Effector CD4-positive, alpha-beta T cell (primary cell): ENCODE measurements at places on chromosomes 2 and 18.

GRCh38 chr18:67476585-67476984 is 39.9 kb downstream of the DSEL start:
- DNase-seq = no peak

DNA sequence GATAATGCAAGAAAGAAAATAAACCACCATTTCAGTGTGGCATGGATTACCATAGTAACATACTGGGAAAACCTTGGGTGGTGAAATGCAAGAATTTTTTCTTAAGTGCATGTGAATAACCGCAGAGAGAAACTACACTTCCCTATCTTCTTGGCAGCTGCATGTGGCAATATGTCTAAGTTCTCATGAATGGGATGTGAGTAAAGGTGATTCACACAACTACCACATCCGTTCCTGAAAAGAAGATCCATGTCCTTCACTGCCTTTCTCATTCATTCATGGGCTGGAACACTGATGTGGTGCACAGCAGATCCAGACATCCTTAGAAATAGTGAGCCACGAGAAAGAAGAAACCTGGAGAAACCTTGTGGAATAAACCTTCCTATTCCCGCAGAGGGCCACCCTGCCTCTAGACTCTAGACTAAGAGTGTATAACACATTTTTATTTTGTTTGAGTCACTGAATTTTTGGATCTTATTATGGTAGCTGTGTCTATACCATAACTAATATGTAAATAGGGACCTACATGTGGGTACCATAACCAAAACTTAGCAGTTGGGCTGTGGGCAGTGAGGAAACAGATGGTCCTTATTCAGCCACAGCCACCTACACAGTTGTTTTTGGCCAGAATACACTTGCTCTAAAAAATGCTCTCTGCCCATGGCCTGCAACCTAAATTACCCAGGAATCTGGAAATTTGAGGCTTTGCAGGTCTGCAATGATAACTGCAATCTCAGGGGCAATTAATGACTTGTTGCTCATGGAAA is 573.3 kb downstream of the LRP1B start:
- no peak for DNase-seq

DNA sequence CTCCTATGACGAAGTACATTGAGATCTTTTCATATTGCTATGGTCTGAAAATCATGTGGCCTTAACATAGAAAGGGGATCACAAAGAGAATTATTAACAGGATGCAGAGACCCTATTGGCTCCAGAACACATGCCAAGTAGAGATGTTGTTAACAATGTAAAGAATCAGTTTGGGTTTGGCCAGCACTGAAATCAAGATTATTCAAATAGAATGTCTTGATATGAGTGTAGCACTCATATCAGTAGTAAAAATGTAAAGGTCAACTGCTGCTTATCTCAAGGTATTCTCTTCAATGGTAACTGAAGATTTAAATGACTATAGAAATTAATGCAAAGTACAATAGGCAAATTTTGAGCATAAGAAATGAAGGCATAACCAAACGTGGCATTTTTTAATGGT is 262.8 kb downstream of the PTH2R start:
- DNase-seq = no peak

- no peak for DNase-seq
These were observed 32.1 kb downstream of the TNFRSF11A start for GRCh38 chr18:62357079-62357719.

DNA sequence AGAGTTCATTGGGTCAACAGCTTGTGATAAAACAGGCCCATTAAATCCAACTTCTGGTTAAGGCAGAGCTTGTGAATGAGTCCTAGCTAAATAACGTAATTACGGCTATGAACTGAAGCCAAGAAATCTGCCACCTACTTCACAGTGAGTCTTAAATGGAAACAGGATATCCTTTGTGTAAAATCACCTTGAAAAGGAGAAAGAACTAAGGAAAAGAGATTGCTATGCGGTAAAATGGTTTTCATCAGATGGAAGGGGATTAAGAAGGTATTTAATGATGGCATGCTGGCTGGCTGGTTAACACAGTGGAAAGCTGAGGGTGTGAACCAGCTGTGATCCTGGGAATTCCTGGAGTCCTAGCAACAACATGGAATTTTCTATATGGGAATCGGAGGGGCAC is 156.6 kb downstream of the DOK6 start:
- no peak for DNase-seq

DNA sequence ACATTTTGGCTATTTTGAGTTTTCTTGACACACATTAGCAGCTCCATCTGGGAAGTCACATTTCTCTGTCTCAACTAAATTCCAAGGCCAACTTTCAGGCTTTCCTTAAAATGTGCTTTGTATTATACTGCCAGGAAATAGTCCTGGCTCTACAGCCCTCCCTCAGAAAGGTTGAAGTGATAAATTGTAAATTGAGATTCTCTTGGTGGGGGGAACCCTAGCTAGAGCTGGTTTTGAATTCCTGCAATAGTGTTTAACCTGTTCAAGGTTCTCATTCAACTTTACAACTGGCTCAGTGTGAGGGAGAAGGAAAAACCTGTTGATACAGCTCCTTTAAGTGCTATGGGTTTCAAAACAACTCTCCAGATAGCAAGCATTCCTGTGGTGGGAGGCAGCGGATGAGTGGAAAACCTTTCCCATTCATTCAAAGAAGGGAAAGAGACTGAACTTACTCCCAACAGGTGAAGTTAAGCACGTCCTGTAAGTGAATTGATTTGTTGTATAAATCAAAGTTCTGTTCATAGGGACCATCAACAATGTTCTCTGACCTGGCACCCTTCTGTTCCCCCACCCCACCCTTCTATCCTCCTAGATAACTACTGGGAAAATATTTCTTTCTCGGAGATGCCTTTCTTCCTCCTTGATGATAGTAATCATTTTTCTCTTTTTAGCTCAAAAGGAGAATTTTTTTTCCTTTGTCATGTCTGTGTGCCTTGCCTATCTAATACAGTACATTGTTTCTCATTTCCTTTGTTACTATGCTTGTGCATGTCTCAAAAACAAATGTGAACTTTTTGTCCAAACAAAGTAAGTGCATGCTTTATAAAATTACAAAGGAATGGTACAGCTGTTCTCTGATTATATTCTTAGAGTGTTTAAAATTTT is 44.2 kb upstream of the SLC39A10 start:
- DNase-seq = no peak

GRCh38 chr18:44895176-44895798 is 214.6 kb downstream of the SETBP1 start:
- DNase-seq = no peak

DNA sequence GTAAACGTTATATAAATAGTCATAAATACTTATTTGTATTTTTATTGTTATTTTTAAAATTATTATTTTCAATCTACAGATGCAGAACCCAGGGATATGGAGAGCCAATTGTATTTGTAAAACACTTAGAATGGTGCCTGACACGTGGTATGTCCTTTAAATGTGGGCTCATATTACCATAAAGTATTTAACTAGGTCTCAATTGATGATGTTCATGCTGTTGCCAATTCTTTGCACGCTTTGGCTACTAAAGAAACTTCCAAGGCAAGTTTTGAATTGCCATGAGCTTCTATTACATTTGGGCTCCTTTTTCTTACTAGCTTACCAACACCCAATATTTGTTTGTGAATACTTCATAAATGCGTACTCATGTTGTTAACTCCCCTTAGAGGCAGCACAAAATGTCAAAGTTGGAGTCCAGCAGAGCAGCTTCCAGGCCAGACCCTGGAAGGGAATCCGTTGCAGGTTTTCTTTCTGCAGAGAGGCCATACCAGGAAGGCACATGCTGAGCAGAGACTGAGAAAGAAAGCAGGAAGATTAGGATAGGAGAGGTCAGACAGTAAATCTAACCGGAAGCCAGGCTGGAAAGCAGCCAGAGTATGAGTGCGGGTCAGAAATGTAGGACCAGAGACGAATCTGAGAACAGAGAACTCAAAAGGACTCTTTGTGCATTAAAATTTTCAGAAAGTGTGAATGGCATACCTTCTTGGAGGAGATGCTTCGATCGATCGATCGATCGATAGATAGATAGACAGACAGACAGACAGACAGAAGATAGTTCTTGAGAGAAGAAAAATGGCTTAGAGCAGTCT is 4.2 kb upstream of the NOSTRIN start:
- no peak for DNase-seq

DNA sequence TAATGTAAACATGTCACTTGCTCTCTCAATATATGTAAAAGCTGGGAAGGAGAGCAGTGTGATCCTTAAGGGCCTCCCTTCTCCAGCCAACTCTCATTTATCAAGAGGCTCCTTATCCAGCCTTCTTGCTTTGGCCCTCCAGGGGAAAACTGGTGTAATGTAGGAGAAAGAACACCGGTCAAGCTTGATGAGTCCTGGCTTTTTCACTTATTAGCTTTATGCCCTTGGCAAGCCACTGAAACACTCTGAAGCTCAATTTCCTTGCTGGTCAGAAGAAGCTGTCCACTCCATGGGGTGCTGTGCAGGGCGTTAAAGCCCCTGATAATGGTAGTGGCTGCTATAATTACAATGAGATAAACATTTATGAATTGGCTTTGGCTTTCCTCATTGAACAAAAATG is 251.2 kb upstream of the RBBP8 start:
- DNase-seq = no peak

DNA sequence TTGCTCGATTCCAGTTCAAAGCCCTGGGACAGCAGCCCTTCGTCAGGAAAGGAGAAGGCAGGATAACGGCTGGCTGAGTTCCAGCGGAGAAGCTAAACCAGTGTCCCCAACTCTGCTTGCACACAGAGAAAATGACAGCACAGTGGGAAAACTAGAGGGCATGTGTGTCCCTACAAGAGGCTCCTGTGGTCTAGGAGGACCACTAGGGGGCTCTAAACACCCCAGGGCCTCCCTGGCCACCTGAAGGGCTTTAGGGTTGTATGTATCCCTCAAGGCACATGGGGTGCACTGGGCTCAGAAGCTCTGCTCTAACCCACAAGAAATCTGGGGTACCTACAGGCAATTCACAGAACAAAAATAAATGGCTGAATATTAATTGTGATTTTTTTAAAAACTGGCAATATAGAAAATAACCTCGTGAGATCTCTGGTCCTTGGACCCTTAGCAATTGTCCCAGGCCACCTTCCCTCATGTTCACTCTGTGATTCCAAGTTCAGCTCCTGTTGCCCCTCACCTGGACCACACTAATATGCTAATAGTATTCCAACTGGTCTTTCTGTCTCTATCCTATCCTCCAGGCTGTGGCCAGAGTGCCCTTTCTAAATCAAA is 17.5 kb downstream of the STAT1 start:
- DNase-seq = peak; percentile 14

DNA sequence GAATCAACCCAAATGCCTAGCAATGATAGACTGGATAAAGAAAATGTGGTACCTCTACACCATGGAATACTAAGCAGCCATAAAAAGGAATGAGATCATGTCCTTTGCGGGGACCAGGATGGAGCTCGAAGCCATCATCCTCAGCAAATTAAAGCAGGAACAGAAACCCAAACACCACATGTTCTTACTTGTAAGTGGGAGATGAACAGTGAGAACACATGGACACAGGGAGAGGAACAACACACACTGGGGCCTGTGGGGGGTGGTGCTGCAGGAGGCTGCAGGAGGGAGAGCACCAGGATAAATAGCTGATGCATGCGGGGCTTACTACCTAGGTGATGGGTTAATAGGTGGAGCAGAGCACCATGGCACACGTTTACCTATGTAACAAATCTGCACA is 8.4 kb upstream of the PID1 start:
- no peak for DNase-seq

GRCh38 chr2:182618672-182619079 is 97.4 kb upstream of the DNAJC10 start:
- DNase-seq = no peak

DNA sequence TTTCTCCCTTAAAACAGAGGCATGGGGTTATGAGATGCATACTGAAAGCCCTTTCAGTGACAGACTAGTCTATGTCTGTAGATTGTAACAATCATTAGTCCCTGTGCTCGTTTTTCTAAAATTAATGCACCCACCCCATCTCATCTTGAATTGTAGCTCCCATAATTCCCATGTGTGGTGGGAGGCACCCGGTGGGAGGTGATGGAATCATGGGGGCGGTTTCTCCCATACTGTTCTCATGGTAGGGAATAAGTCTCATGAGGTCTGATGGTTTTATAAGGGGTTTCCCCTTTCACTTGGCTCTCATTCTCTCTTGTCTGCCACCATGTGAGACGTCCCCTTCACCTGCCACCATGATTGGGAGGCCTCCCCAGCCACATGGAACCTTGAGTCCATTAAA is 100.9 kb downstream of the AP1S3 start:
- no peak for DNase-seq

DNA sequence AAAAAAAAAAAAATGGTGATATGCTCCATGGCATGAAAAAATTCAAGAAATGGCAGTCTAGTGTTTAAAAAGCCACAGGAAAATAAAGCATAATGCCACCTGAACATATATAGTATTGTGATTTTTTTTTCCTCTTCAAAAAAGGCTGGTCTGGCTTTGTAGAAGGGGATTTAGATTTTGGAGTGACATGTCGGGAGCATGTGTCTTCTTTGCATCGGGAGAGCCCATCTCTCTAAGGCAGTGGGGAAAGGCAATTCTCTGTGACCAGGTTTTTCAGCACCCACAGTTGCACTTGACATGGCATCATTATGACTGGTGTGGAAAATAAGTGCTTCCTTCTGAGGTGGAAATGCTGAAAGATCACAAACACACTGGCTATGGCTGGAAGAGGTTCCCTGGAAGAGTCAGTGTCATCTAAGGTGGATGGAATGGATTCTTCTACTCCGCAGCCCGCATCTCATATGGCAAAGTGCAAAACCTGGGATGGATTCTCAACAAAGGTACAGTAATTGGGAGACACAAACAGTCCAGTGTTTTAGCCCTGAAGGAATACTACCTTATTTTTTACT is 172.5 kb downstream of the AGAP1 start:
- no peak for DNase-seq

DNA sequence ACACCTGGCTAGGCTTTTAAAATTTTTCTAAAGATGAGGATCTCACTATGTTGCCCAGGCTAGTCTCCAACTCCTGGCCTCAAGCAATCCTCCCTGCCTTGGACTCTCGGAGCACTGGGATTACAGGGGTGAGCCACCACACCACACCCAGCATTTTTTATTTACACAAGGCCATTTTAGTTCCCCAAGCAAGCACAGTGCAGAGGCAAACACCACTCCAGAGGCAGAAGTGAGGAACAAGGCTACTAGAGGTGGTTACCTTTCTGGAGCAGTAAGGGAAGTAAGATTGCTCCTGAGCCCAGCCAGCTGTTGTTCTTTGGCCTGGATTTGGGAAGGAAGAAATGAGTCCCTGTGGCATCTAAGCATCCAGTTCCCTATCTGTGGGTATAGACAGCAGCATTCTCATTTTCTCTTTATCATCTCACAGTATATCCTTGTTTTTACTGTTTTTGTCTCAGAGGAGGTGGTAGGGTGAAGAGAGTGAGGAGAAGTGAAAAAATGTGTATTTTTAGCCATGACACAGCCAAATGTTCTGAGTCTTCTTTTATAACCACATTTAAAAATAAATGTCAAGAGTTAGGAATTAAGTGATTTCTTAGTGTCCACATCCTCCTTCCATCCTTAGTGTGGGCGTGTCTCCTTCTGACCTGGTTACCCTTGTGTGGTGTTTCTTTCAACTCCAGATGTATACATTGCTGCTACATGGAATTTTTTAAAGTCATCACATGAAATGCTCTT is 10.5 kb upstream of the TTC39C start:
- DNase-seq = no peak
